ENCODE measurements at places on chromosomes 1 and 21.

DNA sequence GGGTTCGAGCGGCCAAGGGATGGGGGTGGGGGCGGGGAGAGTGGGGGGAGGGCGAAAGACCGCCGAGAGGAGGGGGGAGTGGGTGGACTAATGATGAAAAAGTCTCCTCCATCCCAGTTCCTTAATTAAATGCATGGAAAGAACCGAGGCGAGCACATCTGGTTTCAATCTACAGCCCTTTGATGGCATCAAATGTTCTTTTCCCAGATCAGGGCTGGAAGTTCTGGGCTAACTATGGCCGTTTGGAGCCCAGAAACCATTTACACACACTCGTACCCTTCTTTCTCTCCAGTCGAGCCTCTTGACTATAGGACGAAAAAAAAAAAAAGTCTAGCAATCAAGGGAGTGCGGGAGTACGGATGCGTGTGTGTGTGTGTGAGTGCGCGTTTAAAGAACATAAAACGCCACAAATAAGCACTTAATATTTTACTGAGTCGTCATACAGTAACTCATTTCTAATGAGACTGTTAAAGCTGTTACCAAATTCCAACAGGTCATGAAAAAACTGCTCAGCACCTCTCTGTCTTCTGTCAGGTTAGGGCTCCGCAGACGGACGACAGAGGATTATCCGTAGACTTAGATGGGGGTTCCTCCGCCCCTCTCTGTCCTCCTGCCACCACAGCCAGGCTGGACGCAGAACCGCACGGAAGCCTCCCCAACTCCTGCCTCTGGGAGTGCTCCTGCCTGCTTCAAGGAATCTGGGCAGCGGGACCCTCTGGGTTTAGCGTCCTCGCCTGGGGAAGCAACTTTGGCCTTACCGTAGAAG is 2.1 kb upstream of the PRRX1 start:
- DNase-seq = no peak

DNA sequence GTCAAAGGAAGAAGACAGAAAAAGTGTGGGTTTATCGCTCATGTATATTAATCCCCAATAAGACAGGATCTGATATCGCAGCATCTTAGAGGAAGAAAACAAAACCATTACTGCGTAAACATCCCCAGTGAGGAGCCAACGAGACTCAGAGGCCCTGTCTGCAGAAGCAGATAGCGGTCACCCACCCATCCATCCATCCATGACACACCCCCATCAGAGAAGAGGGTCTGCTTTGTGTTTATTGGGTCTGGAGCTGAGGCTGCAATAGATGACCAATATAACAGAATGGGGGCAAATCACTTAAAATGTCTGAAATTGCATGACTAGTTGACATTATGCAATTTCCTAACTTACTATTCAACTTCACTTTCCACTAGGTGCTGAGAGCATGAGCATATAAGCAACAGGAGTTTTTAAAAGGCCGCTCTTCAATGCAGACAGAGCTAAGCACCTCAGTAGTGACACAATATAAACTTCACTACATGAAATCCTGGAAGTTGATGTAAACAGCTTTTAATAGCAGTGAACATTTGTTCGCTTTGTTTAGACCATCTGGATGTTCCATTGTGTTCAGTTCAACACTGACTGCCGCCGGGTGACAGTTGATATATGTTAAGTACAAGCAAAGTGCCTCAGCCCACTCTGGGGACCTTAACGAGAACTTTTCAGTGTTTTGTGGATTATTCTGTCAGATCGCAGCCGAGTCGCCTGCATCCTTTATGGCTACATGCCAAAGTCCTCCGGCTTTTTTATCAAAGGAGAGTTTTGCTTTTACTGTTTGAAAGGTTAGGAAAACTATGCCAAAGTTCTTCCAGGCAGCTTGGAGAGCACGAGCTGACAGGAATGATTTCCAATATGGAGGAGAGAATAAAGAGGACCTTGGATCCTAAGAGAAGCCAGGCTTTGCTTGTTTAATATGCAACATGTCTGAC is 167.5 kb downstream of the ZNF281 start:
- no peak for DNase-seq

DNA sequence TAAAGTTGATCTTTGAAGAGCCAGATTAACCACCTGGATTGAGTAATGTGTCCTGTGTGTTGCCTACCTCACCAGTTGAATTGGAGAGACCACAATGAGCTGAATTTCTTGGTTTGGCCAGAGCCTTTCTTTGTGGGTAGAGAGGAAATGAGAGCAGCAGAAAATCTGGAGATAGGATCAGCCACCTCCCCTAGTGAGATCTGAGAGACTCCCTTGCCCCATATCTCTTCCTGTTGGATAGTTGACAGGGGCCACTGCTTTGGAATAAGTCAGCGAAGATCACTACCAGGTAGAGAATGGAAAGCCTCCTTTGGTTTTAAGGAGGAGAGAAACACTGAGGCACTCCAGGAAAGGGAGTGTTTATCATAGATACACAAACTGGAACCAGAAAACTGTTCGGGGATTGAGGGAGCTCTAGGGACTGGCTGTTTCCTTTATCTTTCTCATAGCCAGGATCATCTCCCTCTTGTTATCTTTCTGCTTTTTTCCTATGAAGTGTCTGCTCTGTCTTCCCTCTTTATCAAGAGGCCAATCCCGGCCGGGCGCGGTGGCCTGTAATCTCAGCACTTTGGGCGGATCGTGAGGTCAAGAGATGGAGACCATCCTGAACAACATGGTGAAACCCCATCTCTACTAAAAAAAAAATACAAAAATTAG is 21.3 kb upstream of the ZNF326 start:
- no peak for DNase-seq

DNA sequence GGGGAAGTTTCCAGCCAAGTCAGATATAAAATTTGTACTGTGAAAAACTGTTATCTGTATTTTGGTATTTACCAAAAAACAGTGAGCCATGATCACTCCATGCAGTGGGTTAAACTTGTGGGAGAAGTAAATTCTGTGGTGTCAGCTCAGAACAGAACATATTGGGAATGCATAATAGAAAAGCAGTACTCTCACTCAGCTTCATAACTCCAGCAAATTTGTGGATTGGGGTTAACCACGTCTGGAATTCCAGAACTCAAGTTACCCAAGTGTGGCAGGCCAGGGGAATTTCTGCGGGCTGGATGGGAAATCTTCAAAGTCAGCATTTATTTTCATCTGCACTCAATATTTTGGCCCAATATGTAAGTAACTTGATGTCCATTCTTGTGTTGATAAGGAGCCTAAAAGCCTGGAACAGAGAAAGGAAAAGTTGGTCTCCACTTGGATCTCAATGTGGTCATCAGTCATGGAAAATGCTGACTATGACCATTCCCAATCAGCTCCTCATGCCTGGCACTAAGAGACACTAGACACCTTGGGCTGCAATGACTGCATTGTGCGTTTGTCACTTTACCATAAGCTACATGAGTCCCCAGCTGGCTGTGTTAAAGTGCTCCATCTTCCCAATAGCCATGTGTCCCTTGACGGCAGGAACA is 39.1 kb upstream of the ENAH start:
- DNase-seq = no peak

- DNase-seq = peak; percentile 5
Measured at GRCh38 chr1:86704972-86705664, 742 bp downstream of the SH3GLB1 start.

- DNase-seq = no peak
Measured at GRCh38 chr21:39553331-39553730, 59.4 kb upstream of the B3GALT5 start.

GRCh38 chr1:14946684-14947238 is 206.8 kb upstream of the TMEM51 start:
- no peak for DNase-seq

DNA sequence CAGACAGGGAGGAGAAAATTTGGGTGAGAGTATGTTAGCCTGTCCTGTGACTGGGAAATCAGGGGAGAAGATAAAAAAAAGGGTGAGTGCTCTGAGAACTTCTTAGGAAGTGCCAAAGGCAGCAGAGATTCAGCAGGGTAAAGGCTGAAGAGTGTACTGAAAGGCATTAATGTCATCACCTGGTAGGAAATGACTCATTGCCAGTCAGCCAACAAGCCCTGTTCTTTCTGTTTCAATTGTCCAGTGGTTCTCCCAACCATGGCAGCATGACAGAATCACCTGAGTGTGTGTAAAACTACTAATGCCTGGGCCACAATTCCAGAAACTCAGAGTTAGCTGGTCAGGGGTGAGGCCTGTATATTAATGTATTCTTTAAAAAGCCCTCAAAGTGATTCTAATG is 83.5 kb downstream of the INTS7 start:
- DNase-seq = no peak

GRCh38 chr1:204499511-204500468 is 5.2 kb upstream of the PIK3C2B start:
- DNase-seq = no peak
